ENCODE measurements at places on chromosomes 6 and 20. TPM values are rescaled to one million over a fixed set of nuclear protein-coding genes. Genes with fewer than 3 reads are reported as not detected.

- no peak for DNase-seq
These were observed 800 bp downstream of the RWDD2A start for GRCh38 chr6:83193747-83194566.

DNA sequence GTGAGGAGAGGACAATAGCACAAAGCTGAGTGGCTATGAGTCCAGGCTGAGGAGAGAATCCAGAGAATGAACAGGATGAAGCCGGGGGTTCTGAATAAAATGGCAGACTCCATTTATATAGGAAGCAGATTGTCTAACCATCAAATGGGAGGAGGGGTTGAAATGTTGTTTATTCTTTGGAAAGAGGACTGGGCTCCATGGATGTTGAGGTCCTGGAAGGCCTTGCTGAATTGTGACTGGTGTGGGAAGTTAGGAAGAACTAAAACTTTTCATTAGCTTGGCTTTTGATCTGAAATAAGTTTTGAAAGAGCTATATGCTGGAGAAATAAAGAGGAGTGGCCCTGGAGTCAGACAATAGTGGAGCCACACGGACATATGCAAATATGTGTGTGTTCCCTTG lies 647.8 kb downstream of the RNF144B start:
- no peak for DNase-seq

- no peak for DNase-seq
These were observed 59.9 kb downstream of the EYA2 start for GRCh38 chr20:46954490-46955038.

Gene RNF182
- polyA plus RNA-seq = 3.2 TPM

DNA sequence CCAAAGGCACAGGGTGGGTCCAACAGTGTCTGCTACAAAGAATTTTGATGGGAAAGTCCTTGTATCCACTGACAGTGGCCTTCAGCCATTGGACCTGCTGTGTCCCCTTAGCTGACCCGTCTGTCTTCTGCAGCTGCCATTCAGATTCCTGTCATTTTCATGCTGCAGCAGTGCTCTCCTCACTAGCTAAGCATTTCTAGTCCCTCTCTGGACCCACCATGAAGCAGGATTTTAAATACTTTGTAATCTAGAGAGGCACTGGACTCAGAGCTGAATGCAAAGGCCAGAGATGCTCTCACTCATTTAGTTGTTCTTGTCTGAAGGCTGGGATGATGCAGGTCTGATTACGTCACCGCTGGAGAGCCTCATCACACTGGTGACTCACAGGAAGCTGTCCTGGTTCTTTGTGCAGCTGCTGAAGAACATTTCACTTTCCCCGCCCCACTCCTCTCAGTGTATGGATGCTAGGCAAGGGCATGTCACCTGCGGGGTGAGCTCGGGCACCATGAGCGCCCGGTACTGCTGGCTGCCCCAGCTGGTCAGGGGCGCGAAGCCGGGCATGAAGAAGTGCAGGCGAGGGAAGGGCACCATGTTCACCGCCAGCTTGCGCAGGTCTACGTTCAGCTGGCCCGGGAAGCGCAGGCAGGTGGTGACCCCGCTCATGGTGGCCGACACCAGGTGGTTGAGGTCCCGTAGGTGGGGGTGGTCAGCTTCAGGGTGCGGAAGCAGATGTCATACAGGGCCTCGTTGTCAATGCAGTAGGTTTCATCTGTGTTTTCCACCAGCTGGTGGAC lies 19.4 kb upstream of the TUBB2A start:
- DNase-seq = no peak

GRCh38 chr6:161961796-161962195 lies 687.9 kb upstream of the AGPAT4 start:
- DNase-seq = no peak

GRCh38 chr6:161139766-161140553 lies 133.9 kb downstream of the AGPAT4 start:
- no peak for DNase-seq

GRCh38 chr20:16553684-16554083 lies 19.6 kb downstream of the KIF16B start:
- no peak for DNase-seq

GRCh38 chr6:118281291-118281690 lies 266.8 kb upstream of the PLN start:
- no peak for DNase-seq

- DNase-seq = no peak
These were observed 572 bp upstream of the ZDHHC14 start for GRCh38 chr6:157380458-157380778.

DNA sequence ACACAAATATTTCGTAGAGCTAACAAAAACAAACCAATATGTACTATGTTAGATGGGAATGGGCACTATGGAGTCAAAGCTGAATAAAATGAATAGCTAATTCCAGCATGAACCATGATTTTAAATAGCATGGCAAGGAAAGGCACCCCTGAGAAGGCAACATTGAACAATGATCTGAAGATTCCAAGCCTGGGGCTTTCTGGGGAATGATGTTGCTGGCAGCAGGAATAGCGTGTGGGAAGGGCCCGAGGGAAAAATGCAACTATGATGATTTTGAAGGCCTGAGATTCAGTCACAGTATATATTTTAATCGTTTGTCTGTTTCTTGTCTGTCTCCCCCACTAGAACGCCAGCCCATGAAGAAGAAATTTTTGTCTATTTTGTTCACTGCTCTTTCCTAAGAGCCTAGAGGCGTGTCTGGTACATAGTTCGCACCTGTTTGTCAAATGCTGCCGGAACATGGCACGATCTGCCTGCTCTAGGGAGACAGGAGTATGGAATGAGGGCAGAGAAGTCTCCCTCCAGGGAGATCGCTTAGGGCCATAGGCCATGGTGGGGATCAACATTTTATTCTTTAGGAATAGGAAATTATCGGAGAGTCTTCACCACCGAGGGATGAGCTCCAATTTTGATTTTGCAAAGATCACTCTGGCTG lies 84.8 kb upstream of the EYA2 start:
- DNase-seq = no peak

GRCh38 chr20:51428401-51429143 lies 113.9 kb downstream of the NFATC2 start:
- no peak for DNase-seq

DNA sequence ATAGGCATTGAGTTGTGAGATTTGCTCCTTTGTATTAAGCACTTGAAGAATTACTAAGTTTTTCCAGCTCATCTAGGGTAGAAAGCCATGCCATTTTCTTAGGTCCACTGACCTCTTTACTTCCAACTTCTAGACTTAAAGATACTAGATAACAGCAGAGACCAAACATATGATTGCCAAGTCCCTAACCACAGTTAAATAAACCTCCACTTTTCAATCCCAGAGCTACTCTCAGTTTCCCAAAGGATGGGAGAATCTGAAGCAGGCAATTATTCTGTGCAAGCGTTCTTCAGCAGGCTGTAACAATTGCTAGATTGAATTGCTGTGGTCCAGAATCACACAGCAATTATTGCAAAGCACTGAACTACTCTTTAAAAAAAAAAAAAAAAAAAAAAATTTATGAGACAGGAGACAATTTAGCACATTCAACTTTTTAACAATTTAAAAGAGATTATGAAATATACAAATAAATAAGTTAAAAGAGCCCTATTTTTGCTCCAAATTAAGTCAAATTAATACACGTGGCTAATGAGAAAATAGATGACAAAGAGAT lies 104.0 kb upstream of the PRSS16 start:
- DNase-seq = no peak
